ENCODE measurements at places on chromosomes 5 and 9.

DNA sequence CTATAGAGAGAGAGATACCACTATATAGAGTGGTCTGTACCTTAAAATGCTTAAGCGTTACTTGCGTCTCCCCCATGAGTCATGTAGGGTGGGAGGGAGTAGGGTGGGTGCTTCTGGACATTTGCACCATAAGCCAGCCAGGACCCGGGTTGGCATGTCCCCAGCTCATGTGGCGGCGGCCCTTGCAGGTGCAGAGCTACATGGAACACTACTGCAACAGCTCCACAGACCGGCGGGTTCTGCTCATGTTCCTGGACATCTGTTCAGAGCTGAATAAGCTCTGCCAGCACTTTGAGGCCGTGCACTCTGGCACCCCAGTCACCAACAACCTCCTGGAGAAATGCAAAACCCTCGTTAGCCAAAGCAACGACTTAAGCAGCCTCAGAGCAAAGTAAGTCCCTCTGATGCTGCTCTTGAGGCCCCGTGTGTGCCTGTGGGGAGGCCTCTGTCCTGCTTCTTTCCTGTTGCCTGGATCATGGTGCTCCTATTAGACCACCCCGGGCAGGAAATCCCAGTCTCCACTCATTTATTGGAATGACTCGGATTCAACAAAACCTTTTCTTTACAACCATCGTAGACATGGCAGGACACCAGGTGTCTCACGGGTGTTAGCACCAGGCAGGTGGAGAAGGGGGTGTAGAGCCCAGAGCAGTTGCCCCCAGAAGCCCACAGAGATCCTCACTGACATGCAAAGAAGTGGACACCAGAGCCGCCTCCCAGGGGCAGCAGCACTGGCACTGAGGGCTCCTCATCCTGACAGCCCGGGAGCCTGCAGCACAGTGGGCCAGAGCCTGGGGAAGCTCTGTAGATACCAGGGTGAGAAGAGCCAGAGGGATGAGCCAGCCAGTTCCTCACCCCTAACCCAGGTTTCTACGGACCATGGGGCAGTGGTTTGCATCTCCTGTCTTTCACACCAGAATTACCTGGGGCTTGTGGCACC is 8.8 kb downstream of the SPACA9 start:
- DNase-seq, result no peak

DNA sequence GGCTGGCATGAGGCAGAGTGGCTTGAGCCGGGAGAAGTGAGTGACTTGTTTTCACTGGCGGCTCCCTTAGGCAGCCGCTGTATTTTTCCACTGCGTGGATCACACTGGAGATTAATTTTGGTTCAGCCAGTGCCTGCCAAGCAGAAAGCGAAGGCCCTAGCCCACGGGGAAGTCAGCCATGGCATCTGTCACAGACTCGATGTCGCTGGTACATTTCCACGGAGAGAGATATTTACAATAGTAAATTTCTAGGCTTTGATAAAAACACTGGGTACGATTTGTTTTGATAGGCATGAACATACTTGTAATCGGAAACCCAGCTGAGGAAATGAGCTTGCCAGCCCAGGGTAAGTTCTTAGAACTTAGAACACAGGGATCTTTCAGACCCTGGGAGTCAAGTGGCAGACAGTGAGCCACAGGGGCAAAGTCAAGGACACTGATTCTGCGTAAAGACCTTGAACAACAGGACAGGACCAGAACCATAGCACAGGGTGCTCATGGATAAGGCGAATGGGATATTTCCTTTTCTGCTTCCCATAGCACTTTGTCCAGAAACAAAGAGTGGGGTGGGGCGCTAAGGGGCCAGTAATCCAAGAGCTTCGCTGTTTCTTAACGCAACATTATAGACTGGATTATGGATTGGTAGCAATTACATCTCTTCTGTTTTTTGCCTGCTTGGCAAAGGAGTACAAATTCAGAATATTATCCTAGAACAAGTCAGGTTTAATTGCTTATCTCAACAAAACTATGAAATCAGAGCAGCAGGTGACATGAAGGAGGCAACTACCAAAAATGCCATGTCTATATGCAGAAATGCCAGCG is 4.5 kb downstream of the DUSP1 start:
- DNase-seq, result no peak

DNA sequence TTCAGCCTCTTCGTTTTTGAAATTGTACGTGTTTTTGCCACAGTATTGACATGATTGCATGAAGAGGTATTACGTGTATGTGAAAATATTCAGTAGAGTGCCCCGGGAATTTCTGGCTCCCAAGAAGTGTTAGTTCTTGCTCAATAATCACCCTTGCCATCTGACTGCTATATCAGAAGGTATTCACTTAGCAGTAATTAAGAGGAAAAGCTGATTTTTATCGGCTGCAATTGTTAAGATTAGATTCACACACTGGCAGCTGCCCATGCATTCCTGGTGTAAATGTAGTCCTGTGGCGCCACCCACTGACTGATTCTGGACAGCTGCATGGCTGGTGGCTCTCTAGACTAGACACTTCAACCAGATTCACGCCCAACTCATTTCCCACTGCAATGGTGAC is 440.1 kb upstream of the ADAMTS16 start:
- no peak for DNase-seq

DNA sequence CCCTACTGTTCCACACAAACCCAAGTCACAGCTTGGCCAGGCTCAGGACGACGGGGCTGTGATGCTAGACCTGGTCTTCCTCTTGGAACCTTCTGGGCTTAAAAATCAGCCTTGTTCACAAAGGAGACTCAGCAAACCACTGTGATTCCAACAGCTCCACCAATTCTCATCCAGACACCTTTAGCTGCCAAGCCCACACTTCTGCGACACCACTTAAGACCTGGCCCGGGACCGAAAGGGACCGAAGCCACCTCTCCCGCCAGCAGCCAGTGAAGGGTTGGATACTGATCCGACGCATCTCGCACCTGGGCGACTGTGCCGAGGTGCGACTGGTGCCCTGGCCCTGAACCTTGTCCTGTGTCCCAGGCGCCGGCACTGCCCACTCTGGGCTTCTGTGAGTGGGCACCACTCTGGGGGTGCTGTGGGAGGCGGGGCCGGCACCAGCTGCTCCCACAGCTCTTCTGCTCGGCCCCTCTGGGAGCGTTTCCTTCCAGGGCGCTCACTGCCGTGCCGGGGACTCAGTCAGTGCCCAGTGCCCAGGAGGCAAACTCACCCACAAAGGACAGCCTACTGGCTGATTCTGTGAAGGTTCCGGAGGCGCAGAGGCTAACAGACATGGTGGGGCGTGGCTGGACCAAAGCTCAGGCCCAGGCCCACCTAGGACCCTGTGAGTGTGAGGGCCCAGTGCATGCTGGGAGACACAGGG is 50.9 kb downstream of the EXD3 start:
- DNase-seq, result no peak

- no peak for DNase-seq
Measured at GRCh38 chr9:91533382-91533781, 109.8 kb upstream of the NFIL3 start.

- DNase-seq, result no peak
Measured at GRCh38 chr9:89661391-89661949, 56.7 kb downstream of the GADD45G start.

DNA sequence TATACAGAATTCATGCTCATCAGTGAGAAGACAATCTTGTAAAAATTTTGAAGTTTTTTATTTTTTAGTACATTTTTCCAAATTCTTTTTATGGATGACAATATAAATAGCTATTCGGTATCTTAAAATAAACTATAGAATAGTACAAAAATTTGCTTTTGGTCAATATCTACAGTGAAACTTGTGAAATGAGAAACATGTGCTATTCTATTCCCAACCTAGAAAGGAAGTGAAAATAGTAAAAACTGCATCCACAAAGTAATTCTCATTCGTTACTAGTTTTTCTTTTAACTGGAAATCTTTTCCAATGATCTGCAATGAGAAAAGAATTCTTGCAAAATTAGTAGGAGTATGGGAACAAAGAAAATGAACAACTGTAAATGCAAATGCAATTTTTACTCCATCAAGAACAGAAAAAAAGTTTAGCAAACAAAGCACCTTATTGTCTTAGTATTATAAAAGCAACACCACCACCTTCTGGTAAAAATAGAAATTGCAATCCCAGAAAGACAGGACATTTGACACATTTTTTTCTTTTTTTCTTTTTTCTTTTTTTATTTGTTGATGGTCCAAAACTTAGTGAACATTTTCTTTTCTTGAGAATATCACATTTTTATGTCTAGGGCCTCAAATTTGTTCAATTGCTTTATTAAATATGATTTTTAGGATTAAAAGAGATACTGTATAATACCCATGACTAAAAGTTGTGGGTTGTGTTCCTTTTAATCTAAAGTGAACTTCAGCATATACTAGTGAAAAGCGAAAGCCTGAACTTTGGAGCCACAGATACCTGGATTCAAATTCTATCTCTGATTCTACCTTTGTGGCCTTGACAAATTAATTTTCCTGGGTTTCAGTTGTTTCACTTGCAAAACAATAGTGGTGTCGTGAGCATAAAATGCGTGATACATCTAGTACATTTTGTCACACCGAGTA is 72.3 kb downstream of the SLCO4C1 start:
- DNase-seq, result no peak

DNA sequence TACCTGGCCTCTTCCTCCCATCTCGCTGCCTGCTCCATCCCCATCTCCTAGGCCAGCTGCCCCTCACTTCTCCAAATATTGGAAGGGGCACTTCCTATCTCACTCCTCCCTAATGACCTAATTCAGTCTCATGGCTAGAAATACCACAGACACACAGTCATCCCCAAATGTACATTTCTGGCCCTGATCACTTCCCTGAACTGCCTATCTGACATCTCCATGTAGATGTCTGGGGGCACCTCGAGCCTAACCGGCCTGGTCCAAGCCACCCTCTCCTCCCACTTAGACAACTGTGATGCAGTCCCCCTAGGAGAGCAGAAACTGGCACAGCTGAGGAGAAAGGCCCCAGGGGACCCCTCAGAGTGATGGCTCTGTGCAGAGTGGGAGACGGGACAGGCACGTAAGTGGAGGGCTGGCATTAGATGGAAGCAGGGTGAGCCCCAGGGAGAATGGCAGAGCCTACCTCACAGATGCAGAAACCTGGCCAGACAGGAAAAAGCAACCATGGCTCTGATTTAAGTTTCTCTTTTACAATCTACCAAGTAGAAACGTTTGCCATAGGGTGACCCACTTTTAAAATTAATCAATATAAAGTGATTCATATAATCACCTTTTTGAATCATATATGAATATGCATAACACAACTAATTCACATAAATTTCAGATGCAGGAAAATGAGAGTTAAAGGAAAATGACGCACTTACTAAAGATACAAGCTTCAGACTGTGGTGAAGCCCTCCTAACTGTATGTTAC is 22.1 kb downstream of the CAMSAP1 start:
- DNase-seq, result no peak
